ENCODE measurements at places on chromosomes 16 and 17.

DNA sequence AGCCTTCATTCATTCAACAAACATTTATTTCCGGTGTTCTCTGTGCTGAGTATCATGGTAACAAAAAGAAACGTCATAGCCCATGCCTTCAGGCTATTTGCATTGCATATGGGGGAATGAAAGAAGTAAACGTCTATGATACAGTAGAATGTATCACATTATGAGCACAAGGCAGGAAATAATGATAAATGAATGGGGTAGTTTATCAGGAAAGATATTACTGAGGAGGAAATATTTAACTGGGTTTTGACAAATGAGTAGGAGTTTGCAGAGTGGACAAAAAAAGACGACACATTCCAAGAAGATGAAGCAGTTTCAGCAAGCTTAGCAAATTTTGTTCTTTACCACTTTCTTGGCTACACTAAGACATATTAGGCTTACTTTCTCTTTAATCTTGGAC, 1.3 kb upstream of the KRTAP4-7 start:
- no peak for DNase-seq

DNA sequence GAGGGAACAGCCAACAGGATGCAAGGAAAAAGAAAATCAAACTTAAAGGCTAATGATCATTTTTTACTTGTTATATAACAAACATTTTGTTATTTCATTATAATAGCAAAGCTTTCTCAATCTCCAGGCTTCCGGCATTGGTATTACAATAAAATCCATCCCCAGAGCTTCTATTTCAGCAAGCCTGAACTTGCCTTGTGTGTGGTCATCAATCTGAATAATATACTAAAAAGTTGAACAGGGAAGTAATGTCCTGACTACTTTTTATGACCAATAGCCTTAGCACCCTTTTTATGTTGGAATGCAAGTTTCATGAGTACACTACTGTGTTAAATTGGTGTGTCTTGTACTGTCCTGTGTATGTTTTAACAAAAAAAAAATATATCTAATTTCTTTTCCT, 27.1 kb upstream of the VWA3A start:
- no peak for DNase-seq

DNA sequence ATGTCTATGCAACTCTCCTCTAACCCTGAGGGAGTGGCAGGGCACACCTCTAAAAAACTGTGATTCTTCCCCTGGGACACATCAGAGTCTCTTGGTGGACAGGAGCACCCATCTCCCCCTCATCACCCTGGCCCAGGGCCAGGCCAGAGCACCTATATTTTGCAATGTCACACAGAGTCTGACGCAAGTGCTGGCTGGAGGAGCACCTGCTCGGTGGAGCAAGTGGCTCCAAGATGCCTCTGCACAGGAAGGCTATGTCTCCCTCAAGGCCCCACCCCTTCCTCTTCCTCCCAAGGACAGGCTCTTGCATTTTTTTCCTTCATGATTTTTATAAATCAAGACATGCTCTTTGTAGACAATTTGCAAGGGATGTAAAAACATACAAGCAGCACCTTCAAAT, 13.3 kb downstream of the SNN start:
- no peak for DNase-seq

DNA sequence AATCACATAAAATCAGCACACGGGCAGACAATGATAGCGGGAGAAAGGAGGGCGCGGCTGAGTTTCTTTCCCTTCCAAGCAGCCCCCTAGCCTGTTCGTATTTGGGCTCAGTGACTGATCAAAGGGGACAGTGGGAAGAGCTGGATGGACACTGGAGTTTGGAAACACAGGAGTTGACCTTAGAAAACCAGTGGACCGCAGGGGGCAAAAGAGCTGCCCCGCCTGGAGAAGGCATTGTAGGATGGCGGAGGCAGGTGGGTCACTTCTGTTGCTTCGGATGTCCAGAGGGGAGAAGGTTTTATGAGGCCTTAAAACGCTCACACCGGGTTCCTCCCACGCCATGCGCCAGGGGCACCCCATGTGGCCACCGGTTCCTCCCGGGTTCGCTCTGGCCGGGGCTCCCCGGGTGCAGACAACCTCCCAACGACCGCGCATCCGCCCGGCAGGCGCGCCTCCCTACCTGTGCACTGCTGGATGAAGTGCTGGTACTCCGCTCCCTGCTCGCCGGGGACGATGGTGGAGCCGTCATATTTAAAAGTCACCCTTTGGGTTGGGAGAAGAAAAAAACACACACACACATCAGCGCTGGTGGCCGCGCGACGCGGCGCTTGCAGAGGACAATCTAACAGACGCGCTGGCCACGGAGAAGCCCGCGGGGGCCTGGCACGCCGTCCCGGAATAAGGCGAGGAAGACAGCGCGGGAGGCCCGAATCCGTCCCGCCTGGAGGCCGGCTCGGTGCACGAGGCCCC, 662 bp downstream of the COTL1 start:
- DNase-seq, result peak; percentile 30

DNA sequence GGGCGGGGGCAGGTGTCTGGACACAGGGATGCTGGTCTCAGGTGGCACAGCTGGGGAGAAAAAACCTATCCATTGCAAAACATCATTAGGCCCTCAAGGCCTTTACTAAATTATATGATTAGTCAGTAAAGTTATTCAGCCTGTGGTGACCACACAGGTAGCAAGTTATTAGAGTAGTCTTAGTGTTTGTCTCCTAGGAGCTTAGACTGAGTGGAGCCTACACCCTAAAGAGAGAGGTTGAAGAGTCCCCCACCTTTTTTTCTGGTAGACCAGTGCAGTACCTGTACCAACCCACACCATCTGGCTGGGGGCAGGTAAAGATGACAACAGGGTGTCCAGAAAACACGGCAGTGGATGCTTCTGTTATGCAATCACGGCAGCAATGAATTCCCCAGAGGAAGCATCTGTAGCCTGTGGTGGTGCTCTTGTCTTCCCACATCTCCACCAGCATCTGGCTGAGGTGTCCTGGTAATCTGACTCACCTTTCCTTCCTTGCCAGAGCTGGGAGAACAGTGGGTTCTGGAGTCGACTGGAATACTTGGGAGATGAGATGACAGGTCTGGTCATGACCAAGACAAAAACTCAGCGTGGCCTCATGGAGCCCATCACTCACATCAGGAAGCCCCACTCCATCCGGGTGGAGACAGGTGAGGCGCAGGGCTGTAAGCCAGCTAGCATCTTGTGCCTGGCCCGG, 11.0 kb downstream of the MYCBPAP start:
- no peak for DNase-seq

DNA sequence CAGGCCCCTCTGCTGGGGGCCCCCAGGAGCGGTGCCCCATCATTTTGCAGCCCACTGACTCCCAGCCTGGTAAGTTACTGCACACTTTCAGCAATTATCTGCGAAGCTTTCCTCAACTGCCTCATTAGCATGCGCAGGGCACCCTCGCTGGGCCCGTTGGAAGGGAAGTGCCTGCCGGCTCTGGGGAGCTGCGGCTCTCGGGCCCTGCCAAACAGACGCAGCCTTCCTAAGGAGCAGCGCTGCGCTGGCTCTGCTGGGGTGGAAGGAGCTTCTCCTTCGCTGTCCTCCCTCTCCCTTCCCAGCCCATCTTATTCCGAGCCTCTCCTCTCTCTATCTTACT, 71.0 kb downstream of the RBBP6 start:
- no peak for DNase-seq

- no peak for DNase-seq
Observed at GRCh38 chr17:30133197-30133596, 16.6 kb downstream of the NSRP1 start.

DNA sequence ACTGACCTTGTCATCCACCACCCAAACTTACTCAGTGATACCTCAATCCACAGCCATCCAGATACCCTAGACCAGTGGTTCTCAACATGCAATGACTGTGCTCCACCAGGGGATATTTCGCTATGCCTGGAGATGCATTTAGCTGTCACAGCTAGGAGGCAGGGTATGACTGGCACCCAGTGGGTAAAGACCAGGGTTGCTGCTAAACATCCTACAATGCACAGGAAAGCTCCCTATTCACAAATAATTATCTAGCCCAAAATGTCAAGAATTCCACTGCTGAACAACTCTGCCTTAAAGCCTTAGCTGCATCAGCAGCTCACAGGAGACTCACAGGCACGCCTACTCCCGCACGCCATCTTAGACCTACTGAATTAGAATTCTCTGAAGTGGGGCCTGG, 212.6 kb downstream of the GRIN2A start:
- DNase-seq, result no peak

- no peak for DNase-seq
Observed at GRCh38 chr17:75468779-75469373, 12.4 kb downstream of the TMEM94 start.

DNA sequence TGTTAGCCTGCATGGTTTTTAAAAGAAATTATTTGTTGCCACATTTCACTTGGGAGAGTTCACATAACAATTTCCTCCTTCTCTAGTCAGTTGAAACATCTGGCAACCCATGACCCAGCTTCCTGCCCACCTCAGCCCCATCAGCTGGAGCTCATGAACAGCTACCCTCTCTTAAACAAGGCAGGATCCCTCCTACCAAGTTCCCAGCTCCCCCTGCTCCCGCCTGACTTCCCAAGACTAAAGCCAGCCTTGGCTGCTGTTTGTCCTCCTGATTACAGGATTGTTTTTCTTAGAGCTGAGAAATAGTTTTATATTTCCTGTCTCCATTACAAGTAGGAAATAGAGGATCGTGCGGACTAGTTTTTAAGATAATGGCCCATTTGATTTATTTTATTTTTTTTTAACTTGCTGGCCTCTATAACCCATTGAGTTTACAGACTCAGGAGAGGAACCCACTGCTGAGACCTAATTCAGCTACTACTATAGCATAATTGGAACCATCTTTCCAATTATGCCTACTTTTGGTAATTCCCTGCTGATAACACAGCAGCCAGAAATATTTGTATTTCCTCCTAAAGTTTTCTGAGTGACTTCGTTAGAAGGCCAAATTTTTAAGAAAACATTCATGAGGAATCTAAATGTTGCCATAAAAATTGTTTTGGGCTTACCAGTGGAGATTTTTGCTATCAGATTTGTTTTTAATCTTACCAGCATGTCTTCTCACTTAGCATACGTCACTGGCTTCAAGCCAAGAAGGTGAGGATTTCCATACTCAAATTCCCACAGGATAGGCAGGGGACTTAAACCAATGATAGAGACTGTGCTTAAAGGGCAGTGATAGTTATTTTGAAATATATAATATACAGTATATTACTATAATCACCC, 90.0 kb downstream of the ELAC2 start:
- no peak for DNase-seq

DNA sequence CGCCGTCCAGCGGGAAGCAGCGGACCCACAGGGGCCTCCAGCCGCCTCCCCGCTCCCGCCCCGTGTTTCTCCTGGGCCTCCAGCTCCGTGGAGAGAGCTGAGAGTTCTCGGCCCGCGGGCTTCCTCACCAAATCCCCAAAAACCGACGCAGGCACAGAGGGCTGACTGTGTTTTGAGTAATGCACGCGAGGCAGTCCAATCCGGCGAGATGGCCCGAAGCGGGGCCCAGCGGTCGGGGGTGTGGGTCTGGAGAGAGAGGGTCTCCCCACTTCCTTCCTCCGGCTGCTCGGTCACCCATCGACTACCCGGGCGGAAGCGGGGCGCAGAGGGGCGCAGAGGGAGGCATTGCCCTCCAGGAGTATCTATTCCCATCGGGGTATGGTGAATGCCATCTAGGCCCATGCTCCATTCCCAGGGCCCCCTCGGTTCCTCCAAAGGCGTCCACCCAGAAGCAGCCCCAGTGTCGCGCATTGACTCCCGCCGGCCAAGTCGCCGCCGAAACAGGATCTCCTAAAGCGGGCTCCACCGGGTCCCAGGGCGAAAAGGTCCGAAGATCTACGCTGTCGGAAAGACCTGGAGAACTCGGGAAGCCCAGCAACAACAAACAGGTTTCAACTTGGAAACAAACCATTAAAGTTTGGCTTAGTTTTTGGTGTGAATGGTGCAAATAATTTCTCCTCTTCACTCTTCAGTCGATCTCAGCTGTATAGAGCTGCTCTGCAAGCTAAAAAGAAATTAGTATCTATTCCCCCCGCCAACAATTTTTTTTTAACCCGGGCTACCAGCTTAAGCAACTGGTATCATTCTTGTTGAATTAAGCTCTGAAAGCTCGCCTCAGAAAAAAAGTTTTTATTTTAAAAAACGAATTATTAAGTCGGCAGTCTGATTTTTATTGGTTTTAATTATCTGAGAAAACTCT, 19.2 kb upstream of the HOXB13 start:
- DNase-seq, result no peak

GRCh38 chr17:43587647-43588046, 41.5 kb upstream of the ETV4 start:
- no peak for DNase-seq

DNA sequence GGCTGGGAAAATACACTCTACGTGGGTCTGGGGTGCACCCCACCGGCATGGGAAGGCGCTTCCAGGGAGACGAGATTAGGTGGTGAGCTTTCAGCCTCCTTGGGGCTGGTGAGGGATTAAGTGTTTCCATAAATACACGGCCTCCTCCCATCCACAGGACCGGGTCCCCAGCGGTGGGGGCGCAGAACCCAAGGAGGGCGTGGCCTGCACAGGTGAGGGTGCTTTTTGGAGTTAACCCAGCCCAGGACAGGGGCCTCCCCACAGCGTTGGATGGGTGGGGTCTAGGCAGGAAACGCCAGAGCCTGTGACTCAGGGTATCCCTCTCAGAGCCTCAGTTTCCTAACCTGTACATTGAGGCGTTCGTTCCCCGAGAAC, 1.1 kb downstream of the C16orf74 start:
- no peak for DNase-seq

- no peak for DNase-seq
Observed at GRCh38 chr17:50604513-50604912, 30.2 kb upstream of the ABCC3 start.

DNA sequence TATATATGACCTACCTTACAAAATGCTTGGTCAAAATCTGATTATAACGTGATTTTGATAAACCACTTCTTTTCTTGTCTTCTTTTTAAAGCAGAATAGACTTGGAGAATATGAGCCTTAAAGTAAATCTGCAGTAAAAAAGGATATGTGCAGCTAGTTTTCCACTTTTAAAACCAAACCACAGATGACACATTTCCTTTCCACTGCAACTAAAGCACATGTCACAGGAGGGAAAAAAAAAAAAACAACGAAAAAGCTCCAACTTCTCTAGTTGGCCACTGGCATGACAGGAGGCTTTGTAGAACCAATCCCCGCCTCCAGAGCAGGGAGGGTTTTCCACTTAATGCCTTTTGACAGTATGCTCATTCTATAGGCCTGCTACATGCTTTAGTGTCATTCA, at the start of gene EVI2A:
Gene EVI2A, minus strand, starts transcription at position 142 of the 400 bp plus-strand sequence. CDS start 2,609 bp downstream, outside the sequence.
- DNase-seq, result peak; percentile 43

- DNase-seq, result no peak
Observed at GRCh38 chr17:29326023-29326813, 32.3 kb upstream of the NUFIP2 start.

GRCh38 chr17:76485569-76485968, 15.7 kb downstream of the RHBDF2 start:
- no peak for DNase-seq

GRCh38 chr17:35740997-35741931, 9.8 kb downstream of the RASL10B start:
- DNase-seq, result peak; percentile 17

- DNase-seq, result no peak
Observed at GRCh38 chr17:72365857-72366414, 245.1 kb downstream of the SOX9 start.

DNA sequence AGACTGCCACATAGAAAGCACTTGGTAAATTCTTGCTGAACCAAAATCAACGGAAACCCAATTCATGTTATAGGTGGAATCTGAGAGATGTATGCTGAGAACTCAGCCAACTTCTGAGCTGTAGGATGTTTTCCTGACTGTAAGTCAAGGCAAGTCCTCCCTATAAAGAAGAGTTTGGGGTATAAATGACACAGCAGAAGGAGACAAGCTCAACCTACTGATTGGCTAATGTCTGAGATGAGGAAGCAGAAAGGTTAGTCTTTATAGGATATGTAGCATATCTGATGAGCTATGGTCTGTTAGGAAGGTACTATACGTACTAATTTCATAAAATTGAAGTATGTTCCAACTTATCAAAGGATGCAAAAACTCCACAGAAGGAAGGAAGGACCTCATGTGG, 99.5 kb downstream of the XYLT1 start:
- DNase-seq, result no peak
